ENCODE measurements at places on chromosomes 11 and 22. TPM values are rescaled to one million over a fixed set of nuclear protein-coding genes. Genes with fewer than 3 reads are reported as not detected.

DNA sequence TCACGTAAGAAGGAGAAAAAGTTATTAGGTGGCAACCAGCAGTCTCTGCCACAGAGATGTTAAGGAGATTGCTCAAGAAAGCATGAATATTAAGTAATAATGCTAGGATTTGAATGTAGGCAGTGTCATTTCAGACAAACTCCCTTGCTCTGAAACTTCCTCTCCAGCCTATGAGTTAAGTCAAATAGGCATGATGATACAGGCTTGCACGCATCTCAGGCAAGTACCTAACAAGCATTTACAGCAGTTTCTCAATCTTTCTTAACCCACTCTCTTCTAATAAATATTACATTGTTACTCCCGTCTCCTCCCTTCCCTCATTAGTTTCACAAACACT, 72.7 kb downstream of the RAB38 start:
- no peak for DNase-seq

DNA sequence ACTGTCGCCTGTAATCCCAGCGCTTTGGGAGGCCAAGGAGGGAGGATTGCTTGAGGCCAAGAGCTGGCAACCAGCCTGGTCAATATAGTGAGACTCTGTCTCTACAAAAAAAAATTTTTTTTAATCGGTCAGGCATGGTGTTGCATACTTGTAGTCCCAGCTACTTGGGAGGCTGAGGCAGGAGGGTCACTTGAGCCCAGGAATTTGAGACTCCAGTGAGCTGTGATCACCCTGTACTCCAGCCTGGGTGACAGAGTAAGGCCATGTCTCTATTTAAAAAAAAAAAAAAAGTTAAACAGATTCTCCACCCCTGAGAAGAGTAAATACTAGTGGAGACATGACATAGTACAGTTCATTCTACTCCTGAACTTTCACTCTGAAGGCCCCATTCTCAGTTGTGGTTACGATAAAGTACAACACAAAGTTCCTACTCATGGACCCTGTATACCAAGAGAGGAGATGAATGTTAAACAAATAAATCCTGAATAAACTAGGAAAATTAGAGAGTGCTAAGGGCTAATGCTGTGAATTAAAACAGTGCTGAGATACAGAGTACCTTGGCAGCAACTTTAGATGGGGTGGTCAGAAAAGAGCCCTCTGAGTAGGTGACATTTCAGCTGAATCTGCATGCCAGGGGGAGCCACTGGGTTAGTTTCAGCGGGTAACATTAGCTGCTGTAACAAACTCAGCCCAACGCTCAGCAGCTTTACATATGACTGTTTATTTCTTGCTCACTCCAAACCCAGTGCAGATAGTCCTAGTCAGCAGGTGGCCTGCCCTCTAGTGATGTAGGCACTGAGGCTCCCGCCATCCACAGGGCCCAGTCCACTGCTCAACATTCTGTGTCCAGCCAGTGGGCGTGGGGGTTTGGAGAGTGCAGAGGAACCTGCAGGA, 75.1 kb downstream of the DBX1 start:
- no peak for DNase-seq

Gene CTSW
- 1.9 TPM for total RNA-seq

Gene OR5B21
- not detected for total RNA-seq

Gene SGSM1
- 2.0 TPM for total RNA-seq
